Hindlimb muscle (tissue), 1 donor: ENCODE measurements at places on chromosomes 5 and 9. TPM values are rescaled to one million over a fixed set of nuclear protein-coding genes. Genes with fewer than 3 reads are reported as not detected.

DNA sequence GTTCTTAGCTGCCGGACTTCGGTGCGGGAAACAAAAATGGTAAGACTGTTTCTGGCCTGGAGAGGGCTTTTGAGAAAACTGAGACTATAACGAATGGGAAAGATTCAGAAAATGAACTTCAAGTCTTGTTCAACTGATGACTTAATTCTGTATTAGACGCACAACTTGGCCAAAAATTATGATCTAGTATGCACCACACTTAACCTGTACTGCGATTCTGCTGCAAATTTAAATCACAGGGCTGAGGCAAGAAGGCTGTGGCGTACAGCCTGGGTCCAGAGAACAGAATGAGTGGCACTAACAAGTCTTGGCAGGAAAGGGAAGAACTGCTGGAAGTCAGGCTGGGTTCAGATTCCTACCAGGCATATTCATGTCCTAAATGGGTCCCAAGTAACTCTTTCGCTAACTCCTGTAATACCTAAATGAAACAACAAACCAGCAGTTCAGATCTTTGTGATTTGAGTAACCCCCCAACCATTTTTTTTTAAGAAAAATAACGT lies 781 bp upstream of the COL23A1 start:
- no peak for DNase-seq

DNA sequence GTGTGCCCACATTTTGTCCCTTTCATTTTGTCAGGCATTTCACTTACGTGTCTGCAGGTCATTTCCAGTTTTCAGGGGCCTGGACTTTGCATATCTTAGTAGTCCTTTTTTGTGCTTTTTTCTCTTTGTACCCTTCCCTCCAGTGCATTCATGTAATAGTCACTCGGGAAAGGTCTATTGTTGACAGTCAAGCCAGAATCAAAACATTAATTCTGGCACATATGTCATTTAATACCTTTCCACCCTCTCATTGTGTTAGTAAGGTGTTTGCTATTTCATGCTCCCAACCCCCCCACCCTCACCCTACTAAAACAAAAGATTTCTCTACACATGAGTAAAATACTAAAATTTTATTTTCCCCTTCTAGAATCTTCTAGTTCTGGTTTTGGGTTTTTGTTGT lies 42.7 kb downstream of the UGCG start:
- no peak for DNase-seq

GRCh38 chr5:127936439-127936972 lies 147.1 kb upstream of the SLC12A2 start:
- DNase-seq = no peak

DNA sequence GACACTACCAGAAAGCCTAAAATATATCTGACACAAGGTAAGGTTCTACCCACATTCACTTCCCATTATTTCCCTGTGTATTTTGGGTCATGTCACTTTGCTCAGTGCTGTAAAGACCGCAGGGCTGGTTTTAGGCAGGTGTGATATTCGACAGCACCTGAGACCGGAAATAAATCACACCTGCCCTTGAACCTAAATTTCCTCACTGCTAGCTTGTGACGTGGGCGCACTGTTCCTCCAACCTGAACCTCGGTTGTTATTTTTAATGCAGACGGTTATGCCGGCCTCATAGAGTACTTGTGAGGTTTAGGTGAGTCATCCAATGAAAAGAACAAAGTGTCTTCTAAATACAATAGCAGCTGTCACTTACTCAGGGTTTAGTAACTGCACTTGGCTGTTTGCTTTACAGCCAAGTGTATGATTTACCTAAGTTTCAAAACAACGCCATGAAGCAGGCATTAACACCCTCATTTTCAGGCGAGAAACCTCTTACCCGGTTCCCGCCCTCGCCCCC lies 20.7 kb upstream of the ZNF782 start:
- no peak for DNase-seq

DNA sequence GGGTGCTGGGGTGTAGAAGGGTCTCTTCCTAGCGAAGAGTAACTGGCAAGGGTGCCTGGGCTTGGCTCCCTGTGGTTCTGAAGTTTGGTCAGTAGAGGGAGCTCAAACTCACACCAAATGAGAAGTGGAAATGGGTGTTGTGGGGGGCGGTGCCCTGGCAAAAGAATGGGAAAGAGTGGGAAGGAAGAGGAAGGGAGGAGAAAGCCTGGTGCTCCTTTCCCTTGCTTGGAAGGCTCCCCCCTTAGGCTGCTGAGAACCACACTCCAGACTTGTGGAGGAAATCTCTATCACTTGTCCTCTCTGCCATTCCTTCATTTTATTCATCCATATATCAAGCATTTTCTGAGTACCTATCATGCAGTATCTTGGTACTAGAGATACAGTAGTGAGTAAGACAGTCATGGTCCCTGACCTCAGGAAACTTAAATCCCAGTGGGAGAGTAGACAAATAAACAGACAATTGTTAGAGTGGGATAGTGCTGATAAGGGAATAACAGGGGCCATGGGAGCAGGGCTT lies 13.0 kb downstream of the SLC4A9 start:
- peak; percentile 72 for DNase-seq

DNA sequence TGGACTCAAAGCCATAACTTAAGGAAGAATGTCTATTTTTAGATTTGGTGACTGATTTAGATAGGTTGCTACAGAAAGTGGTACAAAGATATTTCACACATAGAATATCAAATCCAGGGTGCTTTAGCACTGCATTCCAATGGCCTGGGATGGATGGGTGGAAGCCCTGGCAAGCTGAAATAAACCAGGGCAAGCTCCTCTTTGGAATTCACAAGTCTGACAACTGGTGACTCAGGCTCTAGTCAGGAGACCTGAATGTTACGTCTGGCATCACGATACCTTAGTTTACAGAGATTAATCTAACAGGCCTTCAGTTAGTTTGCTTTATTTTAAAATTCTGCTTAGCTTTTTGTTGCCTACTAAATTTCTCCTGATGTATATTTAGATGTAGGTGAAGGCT lies 144.0 kb downstream of the TMC1 start:
- DNase-seq = no peak

DNA sequence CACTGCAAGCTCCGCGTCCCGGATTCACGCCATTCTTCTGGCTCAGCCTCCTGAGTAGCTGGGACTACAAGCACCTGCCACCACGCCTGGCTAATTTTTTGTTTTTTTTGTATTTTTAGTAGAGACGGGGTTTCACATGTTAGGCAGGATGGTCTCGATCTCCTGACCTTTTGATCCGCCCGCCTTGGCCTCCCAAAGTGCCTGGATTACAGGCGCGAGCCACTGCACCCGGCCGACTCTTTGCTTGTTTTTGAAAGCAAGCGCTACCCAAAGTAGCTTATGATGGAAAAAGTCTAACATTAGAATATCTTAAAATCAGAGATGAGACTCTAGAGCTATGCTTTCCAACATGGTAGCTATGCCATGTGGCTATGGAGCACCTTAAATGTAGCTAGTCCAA lies 585.5 kb upstream of the ITGA1 start:
- no peak for DNase-seq

The LHFPL2 gene
- polyA plus RNA-seq = 39.6 TPM

The CDO1 gene
- polyA plus RNA-seq = 15.4 TPM

The STRBP gene
- polyA plus RNA-seq = 9.3 TPM

The FBP2 gene
- polyA plus RNA-seq = 86.4 TPM

The IFNE gene
- not detected for polyA plus RNA-seq

The EQTN gene
- polyA plus RNA-seq = not detected
